ENCODE measurements at places on chromosomes 5 and 9.

DNA sequence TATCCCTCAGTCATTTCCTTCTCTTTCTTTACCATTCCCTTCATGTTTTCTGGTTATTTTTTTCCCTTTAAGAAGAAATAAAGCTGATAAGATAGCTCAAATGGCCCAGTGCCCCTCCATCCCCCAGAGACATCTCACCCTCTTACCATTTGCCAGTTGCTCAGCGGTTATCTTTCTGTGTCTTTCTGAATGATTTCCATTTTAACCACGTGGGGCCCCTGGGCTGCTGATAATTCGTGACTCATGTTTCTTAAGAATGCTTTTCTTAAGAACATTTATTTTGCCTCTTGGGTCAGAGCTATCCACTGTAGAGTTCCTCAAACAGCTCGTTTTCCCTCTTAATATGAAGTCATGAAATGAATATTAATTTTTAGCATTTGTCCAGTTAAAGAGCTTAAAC, 147.8 kb downstream of the MAST4 start:
- no peak for DNase-seq

DNA sequence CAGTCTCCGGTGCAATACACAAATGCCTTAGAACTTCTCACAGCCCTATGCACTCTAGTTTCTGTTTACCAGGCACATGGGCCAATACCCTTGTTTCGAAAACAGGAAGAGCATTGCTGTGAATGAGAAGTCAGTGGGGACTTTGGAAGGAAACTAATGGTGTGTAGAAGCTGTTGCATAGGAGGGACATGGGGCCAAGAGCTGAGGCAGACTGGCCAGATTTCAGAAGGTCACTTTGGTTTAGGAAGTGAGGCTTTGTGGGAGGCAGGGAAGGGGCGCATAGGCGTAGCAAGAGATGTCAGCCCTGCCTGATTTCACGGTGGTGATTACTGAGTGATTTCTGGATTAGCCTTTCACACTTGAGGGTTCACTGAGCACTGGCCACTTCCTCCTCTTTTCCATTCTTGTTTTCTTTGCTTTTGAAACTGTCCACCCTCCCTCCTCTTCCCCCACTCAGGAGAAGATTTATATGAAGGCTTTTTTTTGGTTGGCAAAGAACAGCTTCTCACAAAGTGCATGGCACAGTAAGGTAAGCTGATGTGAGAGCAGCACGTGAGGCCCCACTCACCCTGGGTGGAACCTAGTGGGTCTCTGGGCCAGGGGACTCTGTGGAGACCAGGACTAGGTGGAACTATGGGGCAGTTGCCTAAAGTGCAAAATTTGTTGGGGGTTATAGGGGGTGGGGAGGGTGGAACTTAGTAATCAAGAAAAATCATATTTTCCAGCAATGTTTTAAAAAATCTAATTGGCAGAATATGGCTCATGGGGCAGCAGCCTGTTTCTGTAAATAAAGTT, 6.1 kb upstream of the TMEM252 start:
- DNase-seq = no peak

DNA sequence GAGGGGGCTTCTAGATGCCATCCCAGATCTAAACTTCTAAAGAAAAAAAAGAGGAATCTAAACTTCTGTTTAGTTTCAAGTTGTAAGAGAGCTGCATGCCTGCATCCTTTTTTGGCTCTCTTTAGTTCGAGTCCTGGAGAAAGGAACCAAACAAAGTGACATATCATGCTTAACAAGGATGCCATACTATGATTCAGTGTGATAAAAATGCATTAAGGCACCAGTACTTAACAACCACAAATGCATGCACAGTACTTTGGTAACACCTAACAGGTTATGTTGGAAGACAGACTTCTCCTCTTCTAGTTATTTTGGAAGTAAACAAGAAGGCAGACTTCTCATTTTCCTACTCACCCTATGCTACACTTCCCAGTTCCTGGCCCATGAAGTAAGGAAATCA, 27.3 kb downstream of the NME5 start:
- no peak for DNase-seq

GRCh38 chr9:91849694-91850093, 100.3 kb downstream of the ROR2 start:
- no peak for DNase-seq

DNA sequence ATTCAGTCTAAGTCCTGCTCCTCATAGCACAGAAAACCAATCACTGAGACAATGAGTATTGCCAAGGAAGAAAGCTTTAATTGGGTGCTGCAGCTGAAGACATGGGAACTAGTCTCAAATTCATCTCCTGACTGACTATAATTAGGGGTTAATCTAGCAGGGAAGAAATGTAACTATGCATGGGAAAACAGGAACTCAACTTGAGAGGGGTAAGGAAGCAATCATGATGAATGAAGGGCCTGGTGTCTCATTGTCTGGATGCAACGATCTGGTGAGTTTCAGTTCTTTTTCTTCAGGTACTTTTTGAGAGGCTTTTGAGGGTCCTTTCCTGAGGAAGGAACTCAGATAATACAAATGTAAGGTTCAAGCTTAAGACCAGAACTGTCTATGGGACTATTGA, 24.0 kb upstream of the OCLN start:
- DNase-seq = no peak

DNA sequence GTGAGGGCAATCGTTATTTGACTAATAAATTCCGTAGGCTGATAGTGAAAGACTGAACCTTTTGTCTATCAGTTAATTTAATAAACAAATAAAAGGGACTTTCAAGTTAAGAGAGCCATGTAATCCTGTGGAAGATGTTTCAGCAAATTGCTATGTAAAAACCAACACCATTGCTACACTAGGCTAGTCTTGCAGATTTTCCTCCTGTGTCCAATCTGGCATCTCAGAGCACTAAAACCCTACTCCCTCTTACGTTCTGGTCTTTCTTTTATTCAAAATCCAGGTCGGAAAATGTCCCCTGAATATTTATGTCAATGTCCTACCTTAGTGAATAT, 478.8 kb upstream of the TNC start:
- DNase-seq = no peak

DNA sequence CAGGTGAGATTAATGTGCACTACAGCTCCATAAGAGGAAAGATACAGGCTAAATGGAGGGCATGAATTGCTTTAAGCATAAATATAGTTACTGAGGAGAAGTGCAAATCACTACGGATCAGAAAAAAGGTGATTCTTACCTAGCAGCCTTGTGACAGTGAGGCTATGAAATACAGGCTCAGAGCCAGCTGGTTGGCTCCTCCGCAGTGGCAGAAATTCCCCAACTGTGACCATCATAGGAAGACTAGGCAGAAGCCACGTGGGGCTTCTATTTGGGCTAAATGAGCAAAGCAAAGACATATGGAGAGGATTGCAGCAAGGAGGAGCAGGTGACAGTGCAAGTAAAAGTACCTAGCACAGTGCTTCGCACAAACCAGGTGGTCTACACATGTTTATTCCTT, 40.5 kb downstream of the CDO1 start:
- DNase-seq = no peak

- DNase-seq = no peak
Measured at GRCh38 chr5:57327561-57328367, 153.9 kb downstream of the GPBP1 start.

DNA sequence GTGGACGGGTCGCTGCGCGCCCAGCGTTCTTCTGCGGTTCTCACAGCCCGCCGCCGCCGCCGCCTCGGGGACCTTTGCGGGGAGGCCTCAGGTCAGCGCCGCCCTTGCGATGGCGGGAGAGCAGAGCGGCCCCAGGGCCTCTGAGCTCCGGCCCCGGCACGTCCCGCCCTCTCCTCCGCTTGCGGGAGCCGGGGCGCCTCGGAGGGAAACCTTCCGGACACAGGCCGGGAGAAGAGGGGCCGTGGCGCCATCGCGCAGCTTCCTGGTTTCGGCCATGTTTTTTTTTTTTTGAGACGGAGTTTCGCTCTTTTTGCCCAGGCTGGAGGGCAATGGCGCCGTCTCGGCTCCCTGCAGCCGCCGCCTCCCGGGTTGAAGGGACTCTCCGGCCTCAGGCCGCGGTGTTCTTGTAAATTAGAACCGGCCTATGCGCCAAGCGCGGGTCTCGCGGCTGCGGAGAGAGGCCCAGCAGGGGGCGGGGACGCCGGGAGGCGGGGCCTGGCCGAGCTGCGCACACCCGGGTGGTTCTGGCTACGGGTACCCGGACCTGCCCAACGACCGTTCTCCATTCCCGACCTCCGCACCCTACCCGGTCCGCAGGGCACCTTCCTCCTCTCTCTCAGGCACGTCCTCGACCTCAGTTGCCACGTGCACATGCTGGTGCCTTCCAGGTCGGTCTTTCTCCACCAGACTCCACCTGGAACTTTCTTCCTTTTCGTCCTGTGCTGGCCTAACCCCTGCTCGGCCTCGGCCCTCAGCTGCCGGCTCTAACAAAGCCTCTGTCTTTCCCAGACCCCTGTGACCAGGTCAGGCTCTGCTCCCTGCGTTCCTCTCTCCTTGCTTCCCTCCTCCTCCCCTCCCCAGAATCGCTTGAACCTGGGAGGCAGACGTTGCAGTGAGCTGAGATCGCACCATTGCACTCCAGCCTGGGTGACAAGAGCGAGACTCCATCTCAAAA, 28.8 kb upstream of the MGAT1 start:
- DNase-seq = peak; percentile 7

GRCh38 chr5:174535669-174536068, 188.7 kb upstream of the MSX2 start:
- no peak for DNase-seq

GRCh38 chr5:65924366-65925043, 1.9 kb upstream of the ERBIN start:
- peak; percentile 20 for DNase-seq

- no peak for DNase-seq
Measured at GRCh38 chr5:174175716-174176268, 130.3 kb downstream of the NSG2 start.

Measured in NCI-H1417 treated with DMSO at 0.1 percent for 48 hours (cell line).